Skin of body (tissue), 3 donors: ENCODE measurements at places on chromosomes 11 and 22. TPM values are rescaled to one million over a fixed set of nuclear protein-coding genes. Genes with fewer than 3 reads are reported as not detected.

DNA sequence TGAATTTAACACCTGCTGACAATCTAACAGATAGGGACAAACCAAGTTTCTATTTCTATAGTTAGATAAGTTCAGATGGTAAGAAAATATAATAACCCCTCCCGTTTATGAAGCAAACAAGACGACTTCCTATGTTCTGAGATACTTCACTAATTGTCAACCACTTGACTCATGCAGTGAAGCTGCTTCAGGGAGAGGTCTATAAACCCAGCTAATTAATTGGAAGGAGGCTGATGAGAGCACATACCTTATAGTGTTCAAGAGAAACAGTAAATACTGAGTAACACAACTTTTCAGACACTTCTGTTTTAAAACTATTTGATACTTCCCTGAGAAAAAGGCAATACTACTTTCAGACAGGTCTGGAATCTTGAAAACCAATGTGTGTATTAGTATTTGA, 229.4 kb upstream of the UBASH3B start:
- no peak for DNase-seq

GRCh38 chr11:70540196-70540595, 141.9 kb downstream of the CTTN start:
- no peak for DNase-seq

GRCh38 chr22:45600790-45601730, 70.6 kb upstream of the ATXN10 start:
- DNase-seq = peak; percentile 39

Gene MRPL49
- 35.5 TPM for total RNA-seq

- no peak for DNase-seq
These were observed 263.6 kb upstream of the NCAM1 start for GRCh38 chr11:112697391-112698178.

- DNase-seq = peak; percentile 26
These were observed 1.9 kb downstream of the PIWIL3 start for GRCh38 chr22:24772493-24773220.

Gene OR4S2
- not detected for total RNA-seq
